ENCODE measurements at places on chromosomes 7 and 10.

DNA sequence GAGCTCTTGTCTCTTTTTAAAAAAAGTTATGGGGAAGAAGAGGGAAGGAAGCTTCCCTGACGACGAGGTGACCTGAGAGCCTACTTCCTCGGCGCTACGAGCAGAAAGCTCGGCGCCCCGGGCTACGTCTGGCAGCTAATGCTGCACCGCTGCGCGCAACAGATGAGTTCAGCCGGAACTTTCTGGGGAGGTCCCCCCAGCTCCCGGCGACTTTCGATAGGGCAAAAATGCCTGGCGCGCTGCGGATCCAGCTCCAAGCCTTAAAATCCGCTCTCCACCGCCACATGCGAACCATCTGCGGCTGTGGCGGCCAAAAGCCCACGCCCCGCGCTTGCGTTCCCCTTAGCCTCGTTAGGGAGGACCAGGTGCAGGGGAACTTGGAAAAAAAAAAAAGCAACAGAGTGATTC is 621 bp downstream of the P4HA1 start:
- peak; percentile 83 for DNase-seq

DNA sequence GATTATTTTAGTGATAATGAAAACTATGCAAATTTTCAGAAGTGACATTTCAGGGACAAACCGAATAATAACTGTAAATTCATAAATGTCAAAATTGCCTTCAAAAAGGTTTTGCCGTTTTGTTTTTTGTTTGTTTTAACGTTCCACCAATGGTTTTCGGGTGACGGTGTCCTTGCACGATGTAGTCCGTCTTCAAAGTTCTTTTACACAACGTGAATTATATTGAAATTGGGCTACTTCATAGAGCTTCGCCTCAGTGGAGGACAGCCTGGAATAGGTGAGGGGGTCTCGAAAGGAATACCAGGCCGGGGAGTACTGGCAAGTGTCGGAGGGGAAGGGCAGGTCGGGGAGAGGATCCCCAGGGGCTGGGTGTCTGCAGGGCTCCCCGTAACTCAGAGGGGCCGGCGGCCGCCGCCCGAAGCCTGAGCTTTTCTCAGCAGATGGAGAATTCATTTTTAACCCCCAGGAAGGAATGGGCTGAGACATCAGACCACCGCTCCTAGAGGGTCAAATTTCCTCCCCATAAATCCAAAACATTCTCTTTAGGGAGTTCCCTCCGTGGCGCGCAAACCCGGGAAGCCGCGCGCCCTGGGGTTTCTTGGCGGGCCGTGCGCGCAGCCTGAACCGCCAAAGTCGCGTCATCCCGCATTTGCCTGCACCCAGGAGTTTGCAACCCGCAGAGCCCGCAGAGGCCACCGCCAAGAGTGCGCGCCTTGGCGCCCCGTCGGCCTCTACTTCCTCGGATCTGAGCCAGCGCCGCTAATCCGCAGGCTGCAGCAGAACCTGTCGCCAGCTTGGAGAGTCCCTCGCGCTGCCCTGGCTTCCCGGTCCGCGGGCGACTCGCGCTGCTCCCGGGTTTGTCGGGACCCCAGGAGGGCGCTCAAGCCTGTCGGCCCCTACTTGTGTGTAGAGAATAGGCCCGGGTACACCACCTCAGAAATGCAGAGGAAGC is 17.3 kb upstream of the EVX1 start:
- DNase-seq = peak; percentile 71

- no peak for DNase-seq
These were observed 77.6 kb upstream of the UNC5B start for GRCh38 chr10:71134732-71135211.

DNA sequence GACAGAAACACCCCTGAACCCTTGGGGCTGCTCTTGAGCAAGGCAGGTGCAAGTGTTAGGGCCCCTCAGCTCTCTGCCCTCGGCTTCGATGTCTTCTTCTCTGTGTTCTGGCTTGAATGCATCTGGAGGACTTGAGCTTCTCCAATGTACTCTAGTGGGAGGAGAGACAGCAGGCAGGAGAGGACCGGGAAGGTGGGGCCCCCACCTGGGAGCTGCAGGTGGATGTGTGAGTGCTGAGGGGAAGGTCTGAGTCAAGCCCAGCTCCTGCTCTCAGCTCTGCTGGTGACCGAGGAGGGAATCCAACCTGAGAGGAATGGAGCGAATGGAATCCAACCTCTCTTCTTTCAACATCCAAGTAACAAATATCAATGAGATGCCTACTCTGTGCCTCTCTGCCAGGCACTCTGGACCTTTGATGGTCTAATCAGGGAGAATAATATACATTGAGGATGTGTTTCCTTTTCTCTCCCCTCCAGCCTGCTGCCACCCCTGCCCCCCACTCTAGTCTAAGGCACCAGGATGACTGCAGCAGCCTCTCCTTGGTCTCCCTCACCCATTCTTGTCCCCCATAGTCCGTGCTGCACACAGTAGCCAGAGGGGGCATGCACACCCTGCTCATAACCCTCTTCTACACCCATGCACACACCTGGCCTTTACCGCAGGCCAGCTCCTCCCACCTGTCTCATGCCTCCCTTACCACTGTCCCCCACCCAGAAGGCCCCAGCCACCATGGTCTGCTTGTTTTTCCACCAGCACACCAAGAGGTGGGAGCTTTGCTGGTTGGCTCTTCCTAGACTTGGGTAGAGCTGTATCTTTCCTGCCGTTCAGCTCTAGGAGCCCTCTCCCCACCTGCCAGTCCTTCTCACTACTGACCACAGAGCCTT is 13.6 kb downstream of the TBATA start:
- DNase-seq = peak; percentile 52

Data from osteoblast (primary cell).